T-helper 17 cell (primary cell): ENCODE measurements at places on chromosomes 13 and 19.

GRCh38 chr13:21011378-21011777 lies 50.0 kb downstream of the LATS2 start:
- H3K27me3 ChIP-seq: no peaks in the 10 kb centered on the region
- H3K36me3 ChIP-seq: no peaks in the 10 kb centered on the region
- no peak overlapping the region for H3K4me3 ChIP-seq

- H3K36me3 ChIP-seq: peaks cover 5% of the 10 kb centered on the region
- no peak overlapping the region for H3K4me3 ChIP-seq
- H3K27me3 ChIP-seq: peaks cover 9% of the 10 kb centered on the region
- no peak for DNase-seq
- no peaks in the 10 kb centered on the region for H3K4me1 ChIP-seq
- H3K27ac ChIP-seq: no peak overlapping the region
Measured at GRCh38 chr19:57954996-57955395, 7.5 kb upstream of the ZNF256 start.

DNA sequence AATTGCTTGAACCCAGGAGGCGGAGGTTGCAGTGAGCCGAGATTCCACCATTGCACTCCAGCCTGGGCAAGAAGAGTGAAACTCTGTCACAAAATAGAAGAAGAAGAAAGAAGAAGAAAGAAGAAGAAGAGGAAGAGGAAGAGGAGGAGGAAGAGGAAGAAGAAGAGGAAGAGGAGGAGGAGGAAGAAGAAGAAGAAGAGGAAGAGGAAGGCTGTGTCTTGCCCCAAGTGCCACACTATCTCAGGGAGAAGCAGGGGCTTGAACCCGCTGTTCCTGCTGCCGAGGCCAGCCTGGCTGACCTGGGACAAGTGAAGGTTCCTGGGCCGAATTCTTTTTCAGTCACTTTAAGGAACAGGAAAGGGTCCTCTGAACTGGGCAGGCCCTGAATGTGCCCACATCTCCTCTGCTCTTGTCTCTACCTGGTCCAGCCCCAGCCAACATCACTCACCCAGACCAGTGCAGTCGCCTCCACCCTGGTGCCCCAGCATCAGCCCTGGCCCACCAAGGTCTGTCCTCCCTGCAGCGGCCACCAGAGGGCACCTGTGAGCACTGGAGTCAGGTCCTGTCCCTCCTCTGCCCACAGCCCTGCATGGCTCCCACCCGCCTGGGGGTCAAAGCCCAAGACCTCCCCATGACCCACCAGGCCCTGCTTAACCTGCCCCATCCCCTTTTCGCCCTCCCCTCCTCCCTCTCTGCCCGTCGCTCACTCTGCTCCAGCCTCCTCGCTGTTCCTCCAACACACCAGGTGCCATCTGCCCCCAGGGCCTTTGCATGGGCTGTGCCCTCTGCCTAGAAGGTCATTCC lies 20.0 kb downstream of the TICAM1 start:
- peak; percentile 95 for DNase-seq
- no peaks in the 10 kb centered on the region for H3K36me3 ChIP-seq
- peak overlapping the region; percentile 36 for H3K4me3 ChIP-seq
- H3K27me3 ChIP-seq: no peaks in the 10 kb centered on the region
- H3K4me1 ChIP-seq: peaks cover 28% of the 10 kb centered on the region

GRCh38 chr19:35828692-35829301 lies 16.2 kb upstream of the PRODH2 start:
- no peak overlapping the region for H3K27ac ChIP-seq
- peaks cover 34% of the 10 kb centered on the region for H3K27me3 ChIP-seq
- DNase-seq: peak; percentile 29

DNA sequence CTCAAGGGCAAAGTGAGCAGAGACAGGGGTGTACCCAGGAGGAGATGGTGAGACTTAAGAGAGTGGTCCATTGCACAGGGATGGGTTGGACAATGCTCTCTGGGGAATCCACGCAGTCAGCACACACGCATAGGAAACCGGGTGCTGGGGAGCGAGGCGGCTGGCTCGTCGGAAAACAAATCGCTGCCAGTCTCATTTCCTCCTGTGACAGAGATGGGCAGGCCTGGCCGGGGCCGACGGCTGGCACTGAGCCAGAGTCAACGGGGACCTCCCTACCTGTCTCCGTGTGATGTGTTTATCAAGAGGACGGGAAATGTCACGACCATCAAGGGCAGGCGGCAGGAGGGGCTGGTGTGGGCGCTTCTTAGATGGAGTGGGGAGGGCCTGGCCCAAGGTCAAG lies 27.3 kb downstream of the PTPRS start:
- H3K36me3 ChIP-seq: peaks cover 3% of the 10 kb centered on the region
- no peak for DNase-seq
- H3K4me1 ChIP-seq: no peaks in the 10 kb centered on the region
- H3K27ac ChIP-seq: no peak overlapping the region

GRCh38 chr19:20969498-20969897 lies 46.4 kb downstream of the ZNF85 start:
- no peak overlapping the region for H3K27ac ChIP-seq
- H3K4me1 ChIP-seq: peaks cover 2% of the 10 kb centered on the region
- H3K27me3 ChIP-seq: no peaks in the 10 kb centered on the region
- no peaks in the 10 kb centered on the region for H3K36me3 ChIP-seq
- no peak overlapping the region for H3K4me3 ChIP-seq

GRCh38 chr13:47237571-47237970 lies 340.7 kb upstream of the HTR2A start:
- no peaks in the 10 kb centered on the region for H3K27me3 ChIP-seq
- DNase-seq: no peak
- no peaks in the 10 kb centered on the region for H3K36me3 ChIP-seq

- no peak overlapping the region for H3K27ac ChIP-seq
- no peak overlapping the region for H3K4me3 ChIP-seq
- no peaks in the 10 kb centered on the region for H3K36me3 ChIP-seq
- H3K27me3 ChIP-seq: no peaks in the 10 kb centered on the region
- H3K4me1 ChIP-seq: peaks cover 11% of the 10 kb centered on the region
Measured at GRCh38 chr19:52823676-52824075, 2.2 kb upstream of the ZNF28 start.

GRCh38 chr13:48782429-48782840 lies 128.7 kb downstream of the CYSLTR2 start:
- H3K36me3 ChIP-seq: no peaks in the 10 kb centered on the region
- H3K4me3 ChIP-seq: no peak overlapping the region
- DNase-seq: no peak

DNA sequence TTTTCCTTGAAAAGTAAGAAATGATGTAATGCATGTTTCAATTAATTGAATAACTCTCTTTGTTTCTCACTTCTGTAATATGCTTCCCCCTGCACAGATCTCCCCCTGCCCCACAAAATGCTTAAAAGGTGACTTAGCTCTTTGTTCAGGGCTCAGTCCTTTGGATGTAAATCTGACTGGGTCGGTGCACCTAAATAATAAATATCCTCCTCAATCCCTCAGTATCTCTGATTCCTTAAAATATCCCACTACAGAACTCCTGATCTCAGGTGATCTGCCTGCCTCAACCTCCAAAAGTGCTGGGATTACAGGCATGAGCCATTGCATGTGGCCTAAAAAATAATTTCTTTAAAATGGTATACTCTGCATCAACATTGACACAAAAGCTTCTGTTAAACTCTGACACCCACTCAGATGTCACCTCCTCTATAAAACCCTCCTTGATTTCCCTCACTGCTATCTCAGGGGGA lies 107.0 kb downstream of the ZNF429 start:
- H3K4me3 ChIP-seq: no peak overlapping the region
- no peaks in the 10 kb centered on the region for H3K27me3 ChIP-seq
- no peaks in the 10 kb centered on the region for H3K4me1 ChIP-seq
- no peak for DNase-seq

DNA sequence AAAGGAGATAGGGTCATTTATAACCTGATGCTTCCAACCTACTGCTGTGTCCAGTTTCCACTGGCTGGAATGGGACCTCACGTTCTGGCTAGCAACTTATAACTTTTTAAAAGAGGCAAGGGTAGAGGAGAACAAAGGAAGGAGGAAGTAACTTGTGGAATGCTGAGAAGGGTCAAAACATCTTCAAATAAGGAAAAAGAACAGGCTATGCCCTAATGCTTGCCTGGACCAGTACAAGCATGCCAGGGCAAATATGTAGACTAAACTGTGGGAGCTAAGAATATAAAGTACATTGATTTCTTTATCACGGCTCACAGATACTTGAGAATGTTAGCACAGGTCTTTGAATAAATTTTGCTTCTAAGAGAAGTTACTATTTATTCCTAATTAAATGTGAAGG lies 1.5 kb upstream of the ZNF561 start:
- DNase-seq: no peak
- H3K4me3 ChIP-seq: peak overlapping the region; percentile 46
- H3K27ac ChIP-seq: no peak overlapping the region
- H3K27me3 ChIP-seq: no peaks in the 10 kb centered on the region
- peaks cover 7% of the 10 kb centered on the region for H3K36me3 ChIP-seq

GRCh38 chr13:42985312-42986175 lies 6.5 kb downstream of the EPSTI1 start:
- peaks cover 45% of the 10 kb centered on the region for H3K4me1 ChIP-seq
- DNase-seq: no peak
- no peaks in the 10 kb centered on the region for H3K27me3 ChIP-seq
- peak overlapping the region; percentile 63 for H3K27ac ChIP-seq
- H3K4me3 ChIP-seq: peak overlapping the region; percentile 28

GRCh38 chr13:30763786-30764413 lies 28.6 kb downstream of the ALOX5AP start:
- no peak for DNase-seq
- H3K4me3 ChIP-seq: no peak overlapping the region
- peaks cover 8% of the 10 kb centered on the region for H3K36me3 ChIP-seq
- H3K4me1 ChIP-seq: peaks cover 17% of the 10 kb centered on the region
- H3K27ac ChIP-seq: peak overlapping the region; percentile 3

- peaks cover 8% of the 10 kb centered on the region for H3K4me1 ChIP-seq
- no peak overlapping the region for H3K27ac ChIP-seq
- H3K36me3 ChIP-seq: peaks cover 11% of the 10 kb centered on the region
Measured at GRCh38 chr13:36965767-36966166, 33.4 kb downstream of the ALG5 start.

DNA sequence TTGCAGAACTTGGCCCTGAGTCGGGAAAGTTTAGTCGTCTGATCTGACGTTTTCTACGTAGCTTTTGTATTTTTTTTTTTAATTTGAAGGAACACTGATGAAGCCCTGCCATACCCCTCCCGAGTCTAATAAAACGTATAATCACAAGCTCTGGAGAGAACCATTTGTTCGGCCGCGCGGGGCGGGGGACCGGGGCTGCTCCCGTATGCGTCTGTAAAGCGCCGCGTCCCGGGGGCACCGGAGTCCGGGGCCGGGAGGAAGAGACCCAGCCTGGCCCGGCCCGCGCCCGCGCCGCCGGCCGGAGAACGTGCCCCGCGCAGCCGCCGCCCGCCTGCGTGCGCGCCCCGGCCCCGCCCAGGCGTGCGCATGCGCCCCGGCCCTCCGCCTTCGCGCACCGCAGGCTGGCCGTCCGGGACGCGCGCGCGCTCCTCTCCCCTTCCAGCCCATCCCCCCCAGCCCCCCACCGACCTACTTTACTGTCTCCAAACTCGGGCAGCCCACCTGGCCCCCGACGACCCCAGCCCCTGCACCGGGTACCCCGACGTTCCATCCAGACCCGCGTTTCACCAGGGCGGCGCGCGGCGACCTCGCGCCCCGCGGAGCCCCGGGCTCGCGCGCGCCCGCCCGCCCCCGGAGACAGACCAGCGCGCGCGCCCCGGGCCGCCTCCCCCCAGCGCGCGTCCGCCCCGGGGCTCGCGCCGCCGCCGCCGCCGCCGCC lies 785 bp upstream of the USF2 start:
- peak; percentile 77 for DNase-seq
- peaks cover 2% of the 10 kb centered on the region for H3K36me3 ChIP-seq
- peaks cover 22% of the 10 kb centered on the region for H3K4me1 ChIP-seq
- no peaks in the 10 kb centered on the region for H3K27me3 ChIP-seq
- peak overlapping the region; percentile 94 for H3K4me3 ChIP-seq

DNA sequence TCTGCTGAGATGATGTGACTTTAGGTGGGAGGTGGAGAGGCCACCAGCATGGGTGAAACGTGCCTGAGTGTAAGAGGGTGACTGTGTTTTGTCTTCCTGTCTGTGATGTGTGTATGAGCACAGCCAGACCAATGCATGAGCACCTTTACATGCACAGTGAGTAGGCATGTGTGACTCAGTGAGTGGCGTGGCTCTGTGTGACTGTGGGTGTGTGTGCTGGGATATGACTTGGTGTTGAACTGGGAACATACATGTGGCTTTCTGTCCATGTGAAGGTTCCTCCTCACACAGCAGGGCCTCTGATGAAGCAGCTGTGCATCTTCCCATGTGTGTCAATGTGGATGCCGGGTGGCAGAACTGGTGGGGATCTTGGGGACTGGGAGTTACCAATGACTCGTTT lies 19.9 kb upstream of the LGALS13 start:
- no peaks in the 10 kb centered on the region for H3K4me1 ChIP-seq
- H3K36me3 ChIP-seq: peaks cover 2% of the 10 kb centered on the region
- no peak overlapping the region for H3K4me3 ChIP-seq
- H3K27ac ChIP-seq: no peak overlapping the region

DNA sequence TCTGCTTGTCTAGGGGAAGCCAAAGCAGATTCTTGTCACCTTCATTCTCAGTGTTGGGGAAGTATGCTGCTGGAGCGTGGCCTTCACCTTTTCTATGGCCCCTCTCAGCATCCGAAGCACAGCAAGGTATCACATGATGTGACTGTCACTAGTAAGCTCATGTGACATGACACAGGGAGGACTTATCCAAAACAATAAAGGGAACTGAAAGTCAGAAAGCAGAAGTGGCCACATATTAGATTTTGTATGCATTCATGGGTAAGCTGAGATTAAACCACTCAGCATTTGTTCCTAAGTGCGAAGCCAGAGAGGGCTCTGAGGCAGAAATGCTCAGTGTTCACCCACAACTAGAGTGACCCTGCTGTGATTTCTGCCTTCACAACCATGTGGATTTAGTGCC lies 72.8 kb upstream of the PCDH8 start:
- no peak overlapping the region for H3K27ac ChIP-seq
- peaks cover 42% of the 10 kb centered on the region for H3K27me3 ChIP-seq
- peaks cover 3% of the 10 kb centered on the region for H3K4me1 ChIP-seq

- H3K27ac ChIP-seq: no peak overlapping the region
- H3K36me3 ChIP-seq: no peaks in the 10 kb centered on the region
- H3K4me1 ChIP-seq: no peaks in the 10 kb centered on the region
- H3K27me3 ChIP-seq: peaks cover 4% of the 10 kb centered on the region
Measured at GRCh38 chr13:47184321-47184720, 287.5 kb upstream of the HTR2A start.
